Stimulated activated CD8-positive, alpha-beta memory T cell treated with anti-CD3 and anti-CD28 coated beads, Interleukin-4, amount 100 ng/mL, for 24 hours (primary cell): ENCODE measurements at places on chromosomes 1 and 21.

GRCh38 chr1:44543786-44544185 is 130.5 kb downstream of the TMEM53 start:
- no peak for DNase-seq

GRCh38 chr1:19909392-19909791 is 14.0 kb downstream of the PLA2G2E start:
- no peak for DNase-seq

DNA sequence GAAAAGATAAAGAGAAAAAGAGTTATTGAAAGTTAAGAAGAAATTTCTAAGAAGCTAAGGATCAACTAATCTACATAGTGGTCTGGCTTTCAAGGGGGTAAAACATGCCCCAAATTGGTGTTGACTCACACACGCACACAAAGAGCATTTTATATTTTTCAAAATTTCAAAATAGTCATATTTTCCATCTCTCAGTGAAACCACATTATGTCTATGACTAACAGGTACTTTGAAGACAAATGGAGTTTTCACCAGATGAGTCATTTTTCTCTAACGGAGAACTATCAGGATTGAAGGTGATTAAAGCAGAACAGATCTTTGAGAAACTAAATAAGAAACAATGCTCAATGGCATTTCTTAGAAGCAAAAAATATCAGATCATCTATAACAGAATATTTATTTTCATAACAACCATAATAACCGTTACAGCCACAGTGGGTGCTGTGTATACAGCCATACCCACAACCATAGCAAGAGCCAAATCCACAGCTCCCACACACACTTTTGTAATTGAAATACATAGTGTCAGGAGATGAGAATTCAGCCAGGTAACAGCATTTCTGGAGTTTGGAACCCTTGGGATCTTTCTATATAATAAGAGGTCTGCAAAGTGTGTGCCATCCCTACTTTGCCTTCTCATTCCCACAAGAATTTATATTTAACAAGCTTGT is at the start of gene KRTAP21-3:
KRTAP21-3 (minus strand) TSS at position 539 of the 671 bp plus-strand sequence; CDS start at position 521, 18 bp downstream.
- DNase-seq, result no peak

- no peak for DNase-seq
Measured at GRCh38 chr1:90262791-90263190, 267.9 kb downstream of the ZNF326 start.
